ENCODE measurements at places on chromosomes 2 and 18.

GRCh38 chr2:237450583-237450982, 36.5 kb upstream of the MLPH start:
- DNase-seq: no peak

DNA sequence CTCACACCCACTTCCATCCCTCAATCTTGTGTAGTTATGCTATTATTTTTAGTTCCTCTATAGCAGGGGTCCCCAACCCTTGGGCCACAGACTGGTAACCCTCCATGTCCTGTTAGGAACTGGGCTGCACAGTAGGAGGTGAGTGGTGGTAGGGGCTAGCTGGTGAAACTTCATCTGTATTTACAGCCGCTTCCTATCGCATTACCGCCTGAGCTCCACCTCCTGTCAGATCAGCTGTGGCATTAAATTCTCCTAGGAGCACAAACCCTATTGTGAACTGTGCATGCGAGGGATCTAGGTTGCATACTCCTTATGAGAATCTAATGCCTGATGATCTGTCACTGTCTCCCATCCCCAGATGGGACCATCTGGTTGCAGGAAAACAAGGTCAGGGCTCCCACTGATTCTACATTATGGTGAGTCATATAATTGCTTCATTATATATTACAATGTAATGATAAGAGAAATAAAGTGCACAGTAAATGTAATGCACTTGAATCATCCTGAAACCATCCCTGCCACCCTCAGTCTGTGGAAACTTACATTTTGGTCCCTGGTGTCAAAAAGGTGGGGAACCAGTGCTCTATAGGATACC, 1.6 kb upstream of the RAB11FIP5 start:
- no peak for DNase-seq

DNA sequence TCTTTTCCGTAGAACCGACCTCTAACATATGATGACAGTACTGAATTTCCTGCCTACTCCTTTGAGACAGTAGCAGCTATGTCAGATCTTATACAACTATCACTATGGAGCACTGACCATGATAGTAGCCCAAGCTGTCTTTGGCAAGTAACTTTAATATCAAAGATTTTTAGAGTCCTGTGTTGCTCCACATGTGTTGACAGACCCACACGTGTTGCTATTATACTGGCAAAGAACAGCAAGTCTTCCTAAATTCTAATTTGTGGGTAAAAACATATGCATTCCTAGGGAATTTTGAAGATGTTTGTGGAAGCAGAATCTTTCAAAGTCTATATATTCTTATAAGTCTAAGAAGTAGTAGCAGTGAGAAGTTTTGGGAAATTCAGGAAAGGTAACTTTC, 245.5 kb upstream of the HNMT start:
- DNase-seq: no peak

- no peak for DNase-seq
Observed at GRCh38 chr2:233414777-233415570, 60.7 kb downstream of the DGKD start.

DNA sequence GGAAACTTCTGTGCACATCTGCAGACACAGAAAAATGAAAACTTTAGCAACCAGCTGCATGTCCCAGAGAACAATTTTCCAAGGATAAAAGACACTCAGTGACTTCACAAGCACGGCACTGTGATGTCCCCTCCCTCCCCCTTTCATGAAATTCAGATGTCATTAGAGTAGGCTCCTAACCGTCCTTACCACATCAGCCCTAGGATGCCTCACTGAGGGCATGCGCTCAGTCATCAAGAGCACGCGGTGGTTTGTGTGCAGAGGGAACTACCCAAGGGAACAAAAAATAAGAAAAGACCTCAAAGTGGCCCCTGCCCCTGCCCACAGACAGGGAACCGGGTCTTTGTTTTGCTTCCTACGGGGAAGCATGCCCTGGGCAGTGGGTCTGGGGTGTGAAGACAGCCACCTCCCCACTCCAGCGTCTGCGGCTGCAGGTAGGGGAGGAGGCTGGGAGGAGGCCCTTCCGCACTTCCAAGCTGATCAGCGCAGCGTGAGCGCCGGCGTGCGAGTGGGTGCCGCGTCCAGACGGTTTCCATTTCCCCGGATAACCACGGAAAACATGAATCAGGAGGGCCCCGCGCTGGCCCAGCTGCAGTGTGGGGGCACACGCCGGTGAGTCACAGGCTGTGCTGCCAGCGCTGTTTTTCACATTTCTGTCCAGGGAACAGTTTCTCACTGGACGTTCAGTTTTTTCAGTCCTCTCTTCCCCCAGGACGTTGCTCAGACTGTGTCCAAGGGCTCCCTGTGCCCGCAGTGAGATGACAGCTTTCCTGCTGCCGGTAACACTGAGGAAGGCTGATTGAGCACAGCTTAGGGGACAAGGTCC, 70.6 kb downstream of the COPS8 start:
- DNase-seq: no peak

GRCh38 chr18:41618147-41618546, 336.9 kb upstream of the PIK3C3 start:
- DNase-seq: no peak

DNA sequence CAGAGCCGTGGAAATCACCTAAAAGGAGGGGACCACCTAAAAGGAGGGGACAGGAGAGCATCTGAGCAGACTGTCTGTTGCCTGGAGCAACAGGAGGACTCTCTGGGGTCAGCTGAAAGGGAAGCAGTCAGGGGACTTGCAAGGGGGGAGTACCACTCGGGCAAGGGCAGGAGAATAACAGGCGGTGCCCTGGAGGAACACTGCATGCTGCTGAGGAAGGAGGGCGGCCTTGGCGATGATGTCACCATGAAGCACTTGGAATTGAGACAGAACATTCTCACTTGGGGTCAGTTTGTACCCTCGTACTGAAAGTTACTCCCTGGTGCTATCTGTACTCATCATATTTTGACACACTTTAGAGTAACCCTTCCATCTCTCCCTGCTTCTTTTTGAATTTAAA, 18.4 kb downstream of the SIX3 start:
- DNase-seq: no peak

- no peak for DNase-seq
Observed at GRCh38 chr2:234133004-234133403, 82.5 kb downstream of the SPP2 start.

GRCh38 chr2:71471276-71471675, 17.9 kb downstream of the DYSF start:
- no peak for DNase-seq

- no peak for DNase-seq
Observed at GRCh38 chr2:117770730-117771129, 43.8 kb upstream of the DDX18 start.

DNA sequence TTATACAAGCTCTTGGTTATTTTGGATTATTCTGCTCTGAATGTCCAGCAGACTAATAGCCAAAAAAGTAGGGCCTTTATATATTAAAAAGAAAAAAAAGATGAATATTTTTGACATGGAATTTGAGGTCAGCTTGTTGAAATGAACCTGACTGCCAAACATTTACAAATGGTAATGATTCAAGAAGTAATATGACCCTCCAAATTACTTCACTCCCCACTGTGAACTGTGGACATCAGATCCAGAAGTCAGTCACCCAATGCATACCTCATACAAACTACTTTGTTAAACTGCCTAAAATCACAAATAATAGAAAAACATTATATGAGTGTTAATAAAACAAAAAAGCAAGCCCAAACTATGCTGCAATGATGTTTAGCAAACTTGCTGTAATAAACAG, 10.0 kb downstream of the EPG5 start:
- no peak for DNase-seq

DNA sequence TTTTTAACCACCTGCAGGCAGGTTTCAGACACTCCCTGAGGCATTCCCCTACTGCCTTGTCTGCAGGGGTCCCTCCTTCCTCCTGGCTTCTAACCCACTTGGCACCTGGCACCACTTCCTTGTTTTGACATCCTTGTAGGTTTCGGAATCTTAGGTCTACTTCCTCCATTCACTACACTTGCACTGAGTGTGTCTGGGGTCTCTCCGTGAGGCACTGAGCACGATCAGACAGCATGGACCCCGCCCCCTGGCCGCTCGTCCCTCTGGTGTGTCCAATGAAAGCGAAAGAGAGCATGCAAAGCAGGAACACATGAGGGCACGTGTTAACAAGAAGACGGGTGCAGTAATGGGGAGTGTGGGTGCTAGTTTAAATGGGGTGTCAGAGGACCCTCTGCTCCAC, 63.8 kb downstream of the HAUS1 start:
- no peak for DNase-seq

DNA sequence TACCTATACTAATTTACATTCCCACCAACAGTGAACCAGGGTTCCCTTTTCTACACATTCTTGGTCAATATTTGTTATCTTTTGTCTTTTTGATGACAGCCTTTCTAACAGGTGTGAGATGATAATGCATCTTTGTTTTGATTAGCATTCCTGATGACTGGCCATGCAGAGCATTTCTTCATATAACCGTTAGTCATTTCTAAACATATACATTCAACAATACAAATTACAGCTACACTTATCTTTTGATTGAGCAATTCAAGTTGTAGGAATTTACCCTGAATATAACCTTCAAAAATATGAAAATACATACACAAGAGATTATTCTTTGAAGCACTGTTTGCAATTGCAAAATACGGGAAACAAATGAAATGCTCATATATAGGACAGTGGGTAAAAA, 94.9 kb downstream of the TMEM131 start:
- no peak for DNase-seq

DNA sequence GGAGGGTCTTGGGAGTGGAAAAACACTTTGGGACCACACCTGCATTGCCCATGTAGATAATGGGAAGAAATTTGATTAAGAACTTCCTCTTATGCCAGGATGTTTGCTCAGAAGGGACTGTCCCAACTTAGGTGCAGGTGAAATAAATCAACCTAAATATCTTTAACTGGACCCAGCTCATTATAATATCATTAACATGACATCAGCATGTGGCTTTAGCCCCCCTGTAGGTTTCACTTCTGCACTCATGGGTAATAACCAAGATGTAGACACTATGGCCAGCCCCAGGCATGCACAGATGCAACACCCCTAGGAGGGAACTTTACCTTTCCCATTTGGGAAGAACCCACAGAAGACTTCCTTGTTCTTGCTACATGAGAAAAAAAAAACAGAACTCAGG, 227.4 kb upstream of the ZNF804A start:
- no peak for DNase-seq

DNA sequence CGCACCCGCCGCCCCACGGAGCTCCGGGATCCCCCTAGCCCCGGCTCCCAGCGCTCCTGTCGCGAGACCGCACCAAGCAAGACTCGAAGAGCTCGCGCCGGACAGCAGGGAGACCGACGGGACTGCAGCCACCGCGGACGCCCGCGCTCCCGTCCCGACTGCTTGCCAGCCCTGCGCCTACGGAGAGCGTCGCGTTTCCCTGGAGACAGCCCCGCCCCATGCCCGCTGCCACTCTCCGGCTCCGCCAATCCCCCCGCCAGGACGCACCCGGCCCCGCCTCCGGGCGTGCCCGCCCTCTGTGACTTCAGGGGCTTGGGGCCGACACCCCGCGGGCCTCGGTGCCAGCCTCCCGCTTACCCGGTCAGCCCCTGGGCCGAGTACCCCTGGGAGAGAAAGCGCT, at the start of gene ANKMY1:
ANKMY1 (minus strand) TSS at position 181 of the 400 bp plus-strand sequence. CDS start 653 bp downstream, outside the sequence.
- DNase-seq: no peak

DNA sequence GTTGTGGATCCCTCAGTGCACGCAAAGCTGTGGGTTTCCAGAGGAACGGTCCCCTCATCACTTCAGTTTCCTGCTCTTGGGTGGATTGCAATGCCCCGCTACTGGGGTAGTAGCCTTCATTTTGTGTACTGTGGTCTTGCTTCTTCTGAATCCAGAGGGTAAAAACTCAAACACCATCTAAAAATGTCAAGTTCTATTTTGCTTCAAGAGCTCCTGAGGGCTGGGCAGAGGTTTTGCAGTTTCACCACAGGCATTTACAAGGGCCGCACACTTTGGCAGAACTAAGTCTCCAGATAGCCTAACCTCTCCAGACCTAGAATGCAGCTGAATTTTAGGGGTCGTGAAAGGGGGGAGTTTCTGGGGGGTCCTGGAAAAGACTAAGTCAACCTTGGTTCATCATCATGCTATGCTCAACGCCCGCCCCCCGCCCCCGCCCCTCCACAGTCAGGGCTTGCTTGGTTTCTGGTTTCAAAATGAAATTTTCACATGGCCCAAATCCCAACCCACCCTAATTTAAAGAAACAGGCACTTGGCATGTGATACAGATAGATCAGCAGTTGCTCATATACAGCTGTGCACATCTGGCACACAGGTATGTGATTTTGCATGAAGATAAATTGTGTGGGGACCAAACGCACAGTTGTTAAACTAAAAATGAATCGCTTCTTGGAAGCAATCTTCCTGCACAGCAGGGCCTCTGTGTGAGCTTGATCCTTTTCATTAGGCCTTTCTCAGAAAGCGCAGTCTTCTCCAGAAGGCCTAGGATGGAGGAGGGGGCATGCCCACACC, 329.6 kb downstream of the OSR1 start:
- no peak for DNase-seq
